Stimulated activated CD4-positive, alpha-beta T cell treated with anti-CD3 and anti-CD28 coated beads, TNF-alpha, amount 100 ng/mL, for 24 hours (primary cell): ENCODE measurements at places on chromosomes 2 and 18.

DNA sequence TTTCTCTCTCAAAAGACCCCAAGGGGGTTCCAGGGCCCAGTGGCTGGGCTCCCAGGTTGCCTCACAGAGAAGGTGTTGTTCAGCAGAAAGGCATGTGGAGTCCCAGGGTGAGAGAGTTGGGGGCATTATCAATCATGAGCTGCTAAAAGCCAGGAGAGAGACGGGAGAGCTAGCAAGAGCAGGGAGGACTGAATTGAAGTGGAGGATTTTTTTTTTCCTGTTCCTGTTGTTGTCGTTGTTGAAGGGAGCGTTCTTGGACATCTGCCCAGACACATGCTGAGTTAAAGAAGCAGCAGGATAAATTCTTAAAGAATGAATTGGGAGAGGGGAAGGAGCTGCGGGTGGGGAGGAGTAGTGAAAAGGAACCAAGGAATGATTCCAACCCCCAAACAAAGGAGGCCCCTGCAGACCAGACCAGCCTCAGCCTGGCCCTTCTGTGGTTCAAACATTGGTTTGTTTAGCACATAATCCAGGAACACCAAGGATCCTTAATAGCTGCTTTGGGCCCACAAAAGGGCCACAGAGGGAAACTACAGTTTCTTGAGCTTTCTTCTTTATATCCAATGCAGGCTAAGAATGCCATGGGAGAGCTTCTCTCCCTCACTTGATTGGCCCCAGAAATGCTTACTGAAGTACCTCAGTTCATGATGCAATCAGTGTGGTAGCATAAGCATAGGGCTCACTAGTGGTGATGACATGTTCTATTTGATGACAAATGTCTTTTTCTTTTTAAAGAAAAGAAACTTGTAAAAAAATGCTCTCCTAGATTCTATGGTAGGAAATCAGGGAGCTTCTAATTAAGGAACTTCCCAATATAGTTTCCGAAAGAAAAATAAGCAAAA is 146.0 kb downstream of the SETBP1 start:
- DNase-seq = no peak

- DNase-seq = no peak
Observed at GRCh38 chr2:212619954-212620353, 81.4 kb upstream of the ERBB4 start.

GRCh38 chr2:206979922-206980321 is 40.6 kb downstream of the CPO start:
- DNase-seq = no peak

- DNase-seq = no peak
Observed at GRCh38 chr18:24039671-24040070, 25.1 kb downstream of the TTC39C start.

GRCh38 chr18:77084688-77085035 is 47.9 kb downstream of the MBP start:
- no peak for DNase-seq

DNA sequence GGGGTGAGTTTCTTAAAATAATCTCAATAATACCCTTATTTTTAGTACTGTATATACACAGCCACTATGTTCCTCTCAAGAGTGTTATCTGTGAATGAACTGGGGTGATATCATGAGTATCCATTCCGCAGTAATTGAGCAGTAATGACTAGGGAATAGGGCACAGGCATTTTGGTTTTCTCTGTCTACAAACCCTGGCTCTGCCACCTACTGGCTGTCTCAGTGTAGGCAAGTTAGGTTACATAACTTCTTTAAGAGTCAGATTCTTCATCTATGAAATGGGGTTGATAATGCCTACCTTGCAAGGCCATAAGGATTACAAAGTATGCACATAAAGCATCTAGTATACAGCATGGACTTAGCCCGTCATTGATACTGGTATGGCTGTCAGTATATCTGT is 555.8 kb downstream of the NRXN1 start:
- no peak for DNase-seq

DNA sequence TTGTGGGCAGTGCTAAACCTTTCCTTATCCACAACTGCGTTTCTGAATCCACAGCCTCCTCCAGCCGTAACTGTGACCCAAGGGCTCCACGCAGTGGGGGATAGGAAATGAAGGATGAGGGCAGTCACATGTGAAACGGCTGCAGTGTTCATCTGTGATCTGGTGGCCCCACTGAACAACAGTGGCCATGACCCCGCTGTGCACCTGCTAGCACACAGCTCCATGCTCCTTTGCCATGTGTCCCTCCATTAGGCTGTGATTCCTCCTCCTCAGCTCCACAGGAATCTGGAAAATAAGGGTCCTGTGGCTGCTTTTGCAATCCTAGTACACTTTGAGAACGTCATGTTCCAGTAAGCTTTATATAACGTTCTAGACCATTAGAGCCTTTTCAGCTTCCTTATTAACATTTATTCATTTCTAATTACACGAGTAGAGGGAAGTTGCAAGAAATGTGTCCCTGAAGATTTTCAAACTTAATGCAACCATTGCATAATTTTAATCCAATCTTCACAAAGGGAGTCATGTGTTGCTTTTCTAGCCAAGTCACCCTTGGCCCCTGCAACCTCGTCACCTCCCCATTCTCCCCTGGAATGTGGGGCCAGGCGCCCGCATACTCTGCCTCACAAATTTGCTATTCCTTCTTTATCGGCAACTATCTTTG is 7.1 kb upstream of the NAPG start:
- DNase-seq = no peak

- DNase-seq = no peak
Observed at GRCh38 chr2:178482437-178482836, 2.2 kb downstream of the PLEKHA3 start.

DNA sequence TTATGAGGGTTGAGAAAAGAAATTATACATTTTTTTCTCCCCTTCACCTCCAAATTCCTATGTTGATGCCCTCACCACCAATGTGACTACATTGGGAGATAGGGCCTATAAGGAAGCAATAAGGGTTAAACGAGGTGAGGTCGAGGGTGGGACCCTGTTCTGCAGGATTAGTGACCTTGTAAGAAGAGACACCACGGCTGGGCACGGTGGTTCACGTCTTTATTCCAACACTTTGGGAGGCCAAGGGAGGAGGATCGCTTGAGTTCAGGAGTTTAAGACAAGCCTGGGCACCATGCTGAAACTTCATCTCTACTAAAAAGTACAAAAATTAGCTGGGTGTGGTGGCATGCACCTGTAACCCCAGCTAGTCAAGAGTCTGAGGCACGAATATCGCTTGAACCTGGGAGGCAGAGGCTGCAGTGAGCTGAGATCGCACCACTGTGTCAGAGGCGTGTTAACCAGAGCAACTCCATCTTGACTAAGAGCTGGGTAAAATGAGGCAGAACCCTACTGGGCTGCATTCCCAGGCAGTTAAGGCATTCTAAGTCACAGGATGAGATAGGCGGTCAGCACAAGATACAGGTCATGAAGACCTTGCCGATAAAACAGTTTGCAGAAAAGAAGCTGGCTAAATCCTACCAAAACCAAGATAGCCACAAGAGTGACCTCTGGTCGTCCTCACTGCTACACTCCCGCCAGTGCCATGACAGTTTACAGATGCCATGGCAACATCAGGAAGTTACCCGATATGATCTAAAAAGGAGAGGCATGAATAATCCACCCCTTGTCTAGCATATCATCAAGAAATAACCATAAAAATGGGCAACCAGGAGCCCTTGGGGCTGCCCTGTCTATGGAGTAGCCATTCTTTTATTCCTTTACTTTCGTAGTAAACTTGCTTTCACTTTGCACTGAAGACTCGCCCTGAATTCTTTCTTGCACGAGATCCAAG is 77.0 kb downstream of the NCAPH start:
- no peak for DNase-seq

DNA sequence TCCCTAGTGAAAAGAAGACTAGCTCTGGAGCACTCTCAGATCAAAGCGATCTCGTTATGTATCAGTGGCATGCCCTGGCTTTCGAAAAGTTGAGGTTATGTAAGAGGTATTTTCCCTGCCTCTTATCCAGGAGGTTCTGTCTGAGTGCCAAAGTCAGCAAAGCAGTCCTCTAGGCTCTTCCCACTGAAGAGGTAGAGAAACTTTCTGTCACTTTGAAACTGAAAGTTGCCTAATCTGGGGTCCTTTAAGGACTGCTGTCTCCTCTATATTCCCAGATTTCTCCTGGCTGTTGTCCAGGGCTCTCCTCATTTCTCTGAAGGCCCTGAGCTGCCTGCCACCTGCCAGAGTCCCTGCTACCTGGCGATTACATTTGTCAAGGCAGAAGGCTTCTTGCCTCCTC is 96.3 kb downstream of the B3GNT2 start:
- no peak for DNase-seq

DNA sequence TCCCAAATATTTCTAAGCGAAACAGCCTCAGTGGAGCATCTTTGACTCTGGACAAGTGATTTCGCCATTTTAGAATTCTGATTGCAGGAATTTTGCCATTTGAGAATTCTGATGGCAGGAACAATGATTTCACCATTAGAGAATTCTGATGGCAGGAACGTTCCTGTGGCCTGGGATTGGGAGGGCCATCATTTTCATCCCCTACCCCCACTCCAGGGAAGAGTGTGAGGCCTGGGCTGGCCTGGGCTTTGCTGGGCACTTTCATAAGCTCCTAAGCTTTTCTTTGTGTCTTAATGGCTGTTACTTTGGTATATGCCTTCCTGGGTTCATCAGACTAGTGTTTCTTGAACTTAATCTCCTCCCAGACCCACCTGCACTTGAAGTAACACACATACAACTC is 129.3 kb upstream of the EPAS1 start:
- no peak for DNase-seq

DNA sequence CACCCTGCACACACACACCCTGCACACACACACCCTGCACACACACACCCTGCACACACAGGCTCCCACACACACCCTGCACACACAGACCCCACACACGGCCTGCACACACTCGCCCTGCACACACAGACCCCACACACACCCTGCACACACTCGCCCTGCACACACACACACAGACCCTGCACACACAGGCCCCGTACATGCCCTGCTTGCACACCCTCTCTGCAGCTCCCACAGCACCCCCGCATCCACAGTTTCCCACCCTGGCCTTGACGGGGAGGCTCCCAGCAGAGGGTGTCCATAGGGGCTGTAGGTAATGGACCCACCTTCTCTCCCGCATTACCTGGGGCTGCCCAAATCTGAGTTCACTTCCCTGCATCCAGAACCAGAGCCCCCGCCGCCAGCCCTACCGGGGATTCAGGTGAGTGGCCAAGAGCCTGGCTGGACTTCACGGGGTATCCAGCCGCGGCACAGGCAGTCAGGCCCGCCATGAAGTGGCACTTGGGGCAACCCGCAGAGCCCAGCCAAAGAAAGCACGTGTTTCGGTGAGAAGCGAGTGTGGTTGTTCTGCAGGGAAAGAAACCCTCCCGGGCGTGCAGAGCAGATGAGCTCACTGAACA is 88.6 kb upstream of the GPC1 start:
- no peak for DNase-seq

DNA sequence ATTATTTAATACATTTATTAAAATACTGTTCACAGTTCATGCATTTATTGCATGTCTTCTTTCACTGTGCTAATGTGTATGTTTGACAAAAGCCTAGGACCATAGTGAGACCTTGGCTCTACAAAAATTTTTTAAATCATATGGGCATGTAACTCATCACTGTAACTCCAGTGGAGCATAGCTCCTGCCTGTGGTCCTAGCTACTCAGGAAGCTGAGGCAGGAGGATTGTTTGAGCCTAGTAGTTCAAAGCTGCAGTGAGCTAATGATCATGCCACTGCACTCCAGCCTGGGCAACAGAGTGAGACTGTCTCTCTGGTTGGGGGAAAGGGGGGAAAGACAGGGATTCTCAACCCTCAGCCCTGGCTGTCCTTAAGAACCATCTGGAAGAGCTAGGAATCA is 137.8 kb downstream of the PRKCE start:
- no peak for DNase-seq

GRCh38 chr18:39840856-39841481 is 2114.1 kb upstream of the PIK3C3 start:
- no peak for DNase-seq

DNA sequence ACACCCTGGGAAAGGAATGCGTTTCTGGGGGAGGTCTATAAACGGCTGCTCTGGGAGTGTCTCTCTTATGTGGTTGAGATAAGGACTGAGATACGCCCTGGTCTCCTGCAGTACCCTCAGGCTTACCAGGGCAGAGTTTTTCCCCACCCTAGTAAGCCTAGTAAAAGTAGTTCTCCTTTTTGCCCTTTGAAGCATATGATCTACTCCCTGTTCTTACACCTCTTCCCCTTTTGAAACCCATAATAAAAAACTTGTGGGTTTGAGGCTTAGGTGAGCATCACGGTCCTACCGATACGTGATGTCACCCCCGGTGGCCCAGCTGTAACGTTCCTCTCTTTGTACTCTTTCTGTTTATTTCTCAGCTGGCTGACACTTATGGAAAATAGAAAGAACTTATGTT is 97.4 kb downstream of the FSIP2 start:
- DNase-seq = no peak

- DNase-seq = no peak
Observed at GRCh38 chr2:69734035-69734611, 7.8 kb upstream of the ANXA4 start.

- no peak for DNase-seq
Observed at GRCh38 chr18:72697706-72698105, 153.6 kb upstream of the CBLN2 start.

DNA sequence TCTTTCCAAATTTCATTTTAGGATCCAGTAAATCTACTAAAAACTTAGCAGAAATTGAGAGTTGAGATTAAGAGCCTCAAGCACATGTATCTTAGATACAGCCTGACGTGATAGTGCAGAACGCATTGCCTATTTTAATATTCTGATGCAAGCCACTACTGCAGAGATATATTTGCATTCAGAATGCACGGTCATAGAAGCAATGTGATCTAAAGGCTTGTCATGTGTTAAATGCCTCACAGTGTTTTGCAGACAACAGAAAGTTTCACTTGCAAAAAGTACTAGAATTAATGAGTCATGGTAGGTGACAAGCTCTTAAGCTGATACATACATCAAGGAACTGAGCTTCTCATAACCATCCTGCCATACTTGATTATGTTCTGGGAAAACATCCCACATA is 886.7 kb upstream of the CHAC2 start:
- no peak for DNase-seq

DNA sequence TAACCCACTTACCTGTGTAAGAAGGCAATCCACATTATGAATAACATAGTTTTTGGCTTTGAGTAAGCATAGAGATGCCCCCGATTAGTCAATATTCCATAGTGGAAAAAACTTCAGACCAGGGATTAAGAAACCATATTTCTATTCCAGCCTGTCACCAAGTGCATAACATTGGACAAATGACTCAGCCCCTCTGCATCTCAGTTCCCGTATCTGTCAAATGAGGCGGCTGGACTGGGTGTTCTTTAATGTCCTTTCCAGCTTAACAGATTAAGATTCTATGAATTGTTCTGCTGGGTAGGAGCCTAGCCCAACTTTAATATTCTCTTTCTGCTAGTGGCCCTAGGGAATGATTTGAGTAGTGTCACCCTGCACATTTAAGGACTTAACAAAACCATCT is 11.8 kb upstream of the FTCDNL1 start:
- no peak for DNase-seq
